ENCODE measurements at places on chromosomes 7 and 10.

GRCh38 chr10:15244635-15245197 lies 76.2 kb upstream of the NMT2 start:
- no peak for DNase-seq

DNA sequence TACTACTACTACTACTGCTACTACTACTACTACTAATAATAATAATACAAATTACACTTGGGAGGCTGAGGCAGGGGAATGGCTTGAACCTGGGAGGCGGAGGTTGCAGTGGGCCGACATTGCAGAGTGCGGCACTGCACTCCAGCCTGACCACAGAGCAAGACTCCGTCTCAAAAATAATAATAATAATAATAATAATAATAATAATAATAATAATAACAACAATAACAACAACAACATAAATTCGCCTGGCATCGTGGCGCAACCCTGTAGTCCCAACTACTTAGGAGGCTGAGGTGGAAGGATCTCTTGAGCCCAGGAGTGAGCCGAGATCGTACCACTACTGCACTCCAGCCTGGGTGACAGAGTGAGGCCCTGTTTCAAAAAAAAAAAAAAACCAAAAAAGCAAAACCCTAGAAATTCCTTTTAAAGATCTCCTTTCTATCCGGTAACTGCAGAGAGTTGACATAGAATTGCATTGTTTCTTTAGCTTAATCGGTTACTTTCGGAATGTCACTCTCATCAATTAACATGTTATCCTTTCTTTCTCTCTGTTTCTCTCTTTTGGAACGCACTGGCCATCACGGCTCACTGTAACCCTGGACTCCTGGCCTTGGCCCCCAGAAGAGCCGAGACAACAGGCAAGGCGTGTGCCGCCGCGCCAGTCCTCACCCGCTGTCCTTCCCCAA lies 972 bp downstream of the PHYH start:
- DNase-seq = no peak

GRCh38 chr7:131540491-131541162 lies 15.8 kb downstream of the PODXL start:
- DNase-seq = peak; percentile 51

- DNase-seq = no peak
Measured at GRCh38 chr10:59454171-59454919, 92.0 kb upstream of the FAM13C start.

- DNase-seq = no peak
Measured at GRCh38 chr7:16926861-16927260, 45.1 kb upstream of the AGR3 start.

GRCh38 chr10:89047397-89047796 lies 56.8 kb downstream of the FAS start:
- no peak for DNase-seq

- DNase-seq = no peak
Measured at GRCh38 chr7:27114881-27115220, 12.4 kb upstream of the HOXA2 start.

- no peak for DNase-seq
Measured at GRCh38 chr10:133164816-133165555, 5.0 kb downstream of the KNDC1 start.

GRCh38 chr10:110563132-110563531 lies 4.4 kb upstream of the SMC3 start:
- DNase-seq = no peak

DNA sequence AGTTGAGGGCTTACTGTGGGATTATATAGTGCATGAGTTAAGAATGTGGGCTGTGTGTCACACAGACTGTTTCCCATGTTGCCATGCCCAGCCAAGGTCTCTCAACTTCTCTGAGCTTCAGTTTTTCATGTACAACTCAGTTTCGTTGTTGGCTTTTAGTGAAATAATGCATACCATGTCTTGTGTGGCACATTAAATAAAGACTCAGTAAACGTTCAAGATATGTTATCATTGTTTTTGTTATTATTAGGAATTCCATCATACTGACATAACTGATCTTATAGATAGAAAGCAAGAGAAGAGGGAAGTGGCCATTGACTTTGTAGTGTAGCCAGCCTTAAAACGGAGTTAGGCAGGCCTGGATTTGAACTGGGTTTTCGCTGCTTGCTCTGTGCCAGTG lies 2.9 kb downstream of the CDK14 start:
- DNase-seq = no peak

GRCh38 chr10:58239561-58240169 lies 28.0 kb downstream of the IPMK start:
- DNase-seq = peak; percentile 47

- DNase-seq = peak; percentile 18
Measured at GRCh38 chr10:73576890-73577591, 14.1 kb downstream of the USP54 start.

DNA sequence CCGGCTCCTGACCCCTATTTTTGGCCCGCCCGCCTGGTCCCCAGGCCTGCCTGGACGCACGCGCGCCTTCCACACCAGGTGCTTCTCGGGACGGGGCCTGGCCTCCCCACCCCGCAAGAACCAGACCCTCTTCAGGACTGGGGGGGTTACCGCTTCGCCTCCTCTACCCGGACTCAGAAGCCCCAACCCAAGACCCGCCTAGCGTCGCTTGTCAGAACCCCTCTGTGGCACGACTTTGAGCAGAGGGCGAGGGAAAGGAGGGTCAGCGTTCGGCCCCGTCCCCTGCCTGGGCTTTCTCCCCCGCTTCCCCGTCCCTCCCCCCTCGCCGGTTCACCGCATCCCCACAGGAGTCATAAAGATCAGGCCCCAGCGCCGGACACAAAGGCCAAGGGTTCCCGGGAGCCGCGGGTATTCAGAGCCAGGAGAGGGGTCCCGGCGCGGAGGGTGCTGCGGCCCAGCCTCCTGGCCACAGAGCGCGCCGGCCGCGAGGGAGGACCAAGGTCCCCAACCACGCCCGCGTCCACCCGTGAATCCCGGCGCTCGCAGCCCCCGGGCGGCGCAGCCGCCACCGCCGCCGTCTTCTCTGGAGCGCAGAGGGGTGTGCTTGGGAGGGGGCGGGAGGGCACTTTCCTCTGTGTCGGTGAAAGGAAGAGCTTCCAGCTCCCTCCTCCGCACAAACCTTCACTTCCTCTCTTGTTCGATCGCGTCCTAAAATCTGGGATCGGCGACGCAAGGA lies 351.9 kb downstream of the DNAJB6 start:
- no peak for DNase-seq

GRCh38 chr10:124993736-124994451 lies 52.0 kb downstream of the ZRANB1 start:
- DNase-seq = no peak

- DNase-seq = no peak
Measured at GRCh38 chr7:155090684-155091083, 20.6 kb downstream of the HTR5A start.

GRCh38 chr7:116953906-116954838 lies 871 bp downstream of the ST7 start:
- DNase-seq = peak; percentile 88

GRCh38 chr7:131241386-131241785 lies 86.3 kb upstream of the MKLN1 start:
- DNase-seq = no peak

- DNase-seq = no peak
Measured at GRCh38 chr7:66927348-66927948, 6.4 kb downstream of the TMEM248 start.

DNA sequence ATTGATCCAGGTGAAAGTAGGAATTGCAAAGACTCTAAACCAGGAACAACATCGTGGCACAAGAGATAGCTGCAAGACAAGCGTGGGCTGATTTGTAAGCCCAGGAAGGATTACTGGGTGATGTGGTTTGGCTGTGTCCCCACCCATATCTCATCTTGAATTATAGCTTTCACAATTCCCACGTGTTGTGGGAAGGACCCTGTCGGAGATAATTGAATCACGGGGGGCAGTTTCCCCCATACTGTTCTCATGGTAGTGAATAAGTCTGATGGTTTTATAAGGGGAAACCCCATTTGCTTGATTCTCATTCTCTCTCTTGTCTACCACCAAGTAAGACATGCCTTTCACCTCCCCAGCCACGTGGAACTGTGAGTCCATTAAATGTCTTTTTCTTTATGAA lies 59.5 kb downstream of the ST8SIA6 start:
- DNase-seq = no peak

GRCh38 chr7:114689406-114689805 lies 232.5 kb upstream of the MDFIC start:
- peak; percentile 41 for DNase-seq

DNA sequence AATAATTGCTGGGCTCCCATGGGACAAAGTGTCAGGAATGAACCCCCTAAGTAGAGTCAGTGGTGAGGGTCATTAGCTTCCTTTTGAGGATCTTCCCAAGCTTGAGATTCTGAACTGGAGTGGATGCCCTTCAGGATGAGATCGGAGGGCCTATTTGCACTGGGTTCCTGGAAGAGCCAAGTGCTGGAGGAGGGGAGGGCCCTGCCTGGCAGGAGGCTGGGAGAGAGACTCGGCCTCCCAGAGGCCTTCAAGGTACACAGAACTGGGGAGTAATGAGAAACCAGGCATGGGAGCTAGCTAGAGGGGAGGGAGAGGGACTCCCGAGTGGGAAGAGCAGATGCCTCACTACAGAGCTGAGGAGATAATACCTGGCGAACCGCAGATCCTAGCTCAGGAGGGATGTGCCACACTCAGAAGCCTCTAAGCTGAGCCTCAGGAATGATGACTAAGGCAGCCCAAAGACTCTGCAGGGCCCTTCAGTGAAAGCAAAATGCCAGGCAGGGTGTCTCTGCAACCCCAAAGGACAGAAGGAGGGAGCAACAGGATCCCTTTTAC lies 9.4 kb downstream of the PDAP1 start:
- DNase-seq = no peak

DNA sequence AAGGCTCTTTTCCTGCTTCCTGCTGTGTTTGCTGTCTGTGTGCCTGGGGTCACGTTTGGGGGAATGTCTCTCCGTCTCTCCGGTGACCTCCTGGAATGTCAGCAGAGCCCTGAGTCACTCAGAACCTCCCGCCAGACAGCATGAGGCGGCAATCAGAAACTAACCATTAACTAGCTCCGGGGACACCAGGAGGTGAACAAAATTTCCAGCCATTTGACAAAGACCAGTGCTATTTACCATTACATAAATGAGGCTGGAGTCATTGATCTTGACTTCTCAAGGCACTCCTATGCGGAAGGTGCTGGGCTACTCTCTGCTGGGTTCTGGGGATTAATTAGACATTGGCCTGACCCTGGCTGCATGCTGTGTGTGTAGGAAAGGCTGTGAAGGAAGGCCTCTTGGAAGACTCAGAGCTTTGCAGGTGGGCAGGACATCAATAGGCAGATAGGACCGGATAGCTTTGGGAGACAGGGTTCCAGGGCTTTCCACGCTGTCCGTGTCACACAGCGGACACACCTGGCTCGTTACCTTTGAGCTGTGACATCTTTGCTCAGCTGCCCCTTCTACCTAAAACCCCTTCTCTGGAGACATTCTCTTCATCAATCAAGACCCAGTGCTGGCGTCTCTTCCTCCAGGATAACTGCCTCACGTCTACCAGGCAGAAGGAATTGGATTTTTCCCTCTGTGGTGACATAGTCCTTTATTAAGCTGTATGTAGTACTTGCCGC lies 77.0 kb downstream of the PFKFB3 start:
- DNase-seq = peak; percentile 79

DNA sequence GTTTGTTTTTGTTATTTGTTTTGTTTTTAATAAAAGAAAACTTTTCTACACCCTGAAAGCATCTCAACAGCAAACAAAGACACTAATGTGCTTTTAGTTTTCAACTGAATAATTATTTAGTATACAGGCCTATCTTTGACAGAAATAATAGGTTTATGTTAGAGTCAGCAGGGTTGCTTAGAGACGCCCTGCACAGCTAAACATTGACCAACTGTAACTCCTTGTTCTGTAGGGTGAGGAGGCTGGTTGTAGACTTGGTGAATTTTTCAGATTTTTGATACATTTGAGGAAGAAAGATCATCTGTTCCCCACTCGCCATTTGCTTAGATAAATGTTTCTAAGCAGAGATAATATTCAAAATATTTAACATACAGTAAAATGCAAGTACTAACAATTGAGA lies 103.1 kb downstream of the CALCR start:
- no peak for DNase-seq

- DNase-seq = no peak
Measured at GRCh38 chr10:11742779-11743298, 657 bp downstream of the ECHDC3 start.

DNA sequence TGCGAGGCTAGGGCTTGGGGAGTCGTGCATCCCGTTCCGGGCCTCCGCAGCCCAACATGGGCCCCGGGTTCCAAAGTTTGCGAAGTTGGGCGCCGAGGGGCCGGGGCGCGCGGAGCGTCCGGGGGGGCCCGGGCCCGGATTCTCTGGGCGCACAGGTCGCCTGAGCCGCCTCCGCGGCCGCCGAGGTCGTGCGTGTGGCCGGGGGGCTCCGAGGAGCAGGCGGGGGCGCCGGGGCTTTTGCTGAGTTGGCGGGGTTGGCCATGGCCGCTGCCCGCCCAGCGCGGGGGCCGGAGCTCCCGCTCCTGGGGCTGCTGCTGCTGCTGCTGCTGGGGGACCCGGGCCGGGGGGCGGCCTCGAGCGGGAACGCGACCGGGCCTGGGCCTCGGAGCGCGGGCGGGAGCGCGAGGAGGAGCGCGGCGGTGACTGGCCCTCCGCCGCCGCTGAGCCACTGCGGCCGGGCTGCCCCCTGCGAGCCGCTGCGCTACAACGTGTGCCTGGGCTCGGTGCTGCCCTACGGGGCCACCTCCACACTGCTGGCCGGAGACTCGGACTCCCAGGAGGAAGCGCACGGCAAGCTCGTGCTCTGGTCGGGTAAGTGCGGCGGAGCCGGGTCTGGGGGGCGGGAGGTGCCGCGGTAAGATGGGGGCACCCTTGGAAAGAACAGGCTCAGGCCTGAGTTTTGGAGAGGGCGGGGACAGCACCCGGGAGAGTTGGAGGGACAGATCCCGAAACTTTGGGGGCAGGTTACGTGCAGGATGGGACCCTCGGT lies 643 bp downstream of the SMO start:
- DNase-seq = peak; percentile 26

DNA sequence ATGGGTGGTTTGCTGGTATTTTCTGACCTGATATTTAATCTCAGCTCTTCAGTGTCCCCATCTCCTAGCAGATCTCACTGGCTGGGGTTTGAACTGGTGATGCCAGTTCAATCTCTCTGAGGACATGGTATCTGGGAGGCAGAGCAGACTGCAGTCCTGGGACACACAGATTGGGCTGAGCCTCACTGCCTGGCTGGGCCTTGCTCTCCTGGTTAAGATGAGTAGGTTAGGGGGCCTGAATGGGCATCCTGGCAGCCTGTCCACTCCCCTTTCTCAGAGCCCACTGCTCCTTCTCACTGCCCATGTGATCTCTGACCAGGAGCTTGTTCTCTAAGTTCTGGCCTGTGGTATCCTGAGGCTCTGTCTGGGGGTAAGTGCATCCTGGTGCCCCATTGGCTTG lies 363.4 kb downstream of the GLRX3 start:
- DNase-seq = no peak

GRCh38 chr7:149414745-149415390 lies 46.0 kb downstream of the ZNF777 start:
- peak; percentile 82 for DNase-seq

GRCh38 chr7:80362677-80363076 lies 149.2 kb downstream of the GNAT3 start:
- DNase-seq = no peak

- no peak for DNase-seq
Measured at GRCh38 chr10:80259405-80259871, 30.0 kb downstream of the MAT1A start.
